MCF 10A (cell line): ENCODE measurements at places on chromosomes 16 and 17. TPM values are rescaled to one million over a fixed set of nuclear protein-coding genes. Genes with fewer than 3 reads are reported as not detected.

GRCh38 chr16:63422715-63423114 lies 1386.5 kb upstream of the CDH8 start:
- DNase-seq: no peak
- no peak overlapping the region for H3K4me3 ChIP-seq
- peaks cover 6% of the 10 kb centered on the region for H3K4me1 ChIP-seq
- no peaks in the 10 kb centered on the region for H3K27me3 ChIP-seq
- peaks cover 6% of the 10 kb centered on the region for H3K36me3 ChIP-seq

Gene IL21R
- 0.15 and 0.21 TPM in 2 replicates for total RNA-seq

DNA sequence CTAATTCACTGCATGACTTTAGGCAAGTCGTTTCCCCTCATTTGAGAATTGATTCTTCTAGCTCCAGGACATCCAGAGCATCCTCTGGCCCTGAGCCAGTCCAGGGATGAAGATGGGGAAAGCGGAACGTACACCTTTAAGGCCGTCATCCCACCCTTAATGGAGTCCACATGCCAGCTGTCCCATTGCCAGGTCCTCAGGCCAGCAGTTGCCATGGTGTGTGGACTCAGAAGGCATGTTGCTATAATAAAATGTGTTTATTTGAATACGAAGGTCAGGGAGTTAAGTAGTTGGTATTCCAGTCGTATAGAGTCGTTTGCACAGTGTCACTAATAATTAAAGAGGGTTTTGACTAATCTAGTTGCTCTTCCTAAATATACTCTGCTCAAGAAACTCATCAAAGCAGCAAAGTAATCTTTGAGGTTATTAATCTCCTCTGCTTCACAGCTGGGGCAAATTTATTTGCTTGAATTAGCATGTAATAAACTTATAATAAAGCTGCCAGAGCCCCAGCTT lies 30.4 kb downstream of the CCDC182 start:
- no peak overlapping the region for H3K4me3 ChIP-seq
- H3K27me3 ChIP-seq: peaks cover 98% of the 10 kb centered on the region
- no peaks in the 10 kb centered on the region for H3K4me1 ChIP-seq
- DNase-seq: no peak

Gene CD19
- not detected in 2 replicates for total RNA-seq

Gene WBP2
- total RNA-seq: 55.7 and 97.9 TPM in 2 replicates
